ENCODE measurements at places on chromosomes 1 and 21.
A peak's percentile ranks its signal among the peaks of the same experiment; 100 is the strongest.

DNA sequence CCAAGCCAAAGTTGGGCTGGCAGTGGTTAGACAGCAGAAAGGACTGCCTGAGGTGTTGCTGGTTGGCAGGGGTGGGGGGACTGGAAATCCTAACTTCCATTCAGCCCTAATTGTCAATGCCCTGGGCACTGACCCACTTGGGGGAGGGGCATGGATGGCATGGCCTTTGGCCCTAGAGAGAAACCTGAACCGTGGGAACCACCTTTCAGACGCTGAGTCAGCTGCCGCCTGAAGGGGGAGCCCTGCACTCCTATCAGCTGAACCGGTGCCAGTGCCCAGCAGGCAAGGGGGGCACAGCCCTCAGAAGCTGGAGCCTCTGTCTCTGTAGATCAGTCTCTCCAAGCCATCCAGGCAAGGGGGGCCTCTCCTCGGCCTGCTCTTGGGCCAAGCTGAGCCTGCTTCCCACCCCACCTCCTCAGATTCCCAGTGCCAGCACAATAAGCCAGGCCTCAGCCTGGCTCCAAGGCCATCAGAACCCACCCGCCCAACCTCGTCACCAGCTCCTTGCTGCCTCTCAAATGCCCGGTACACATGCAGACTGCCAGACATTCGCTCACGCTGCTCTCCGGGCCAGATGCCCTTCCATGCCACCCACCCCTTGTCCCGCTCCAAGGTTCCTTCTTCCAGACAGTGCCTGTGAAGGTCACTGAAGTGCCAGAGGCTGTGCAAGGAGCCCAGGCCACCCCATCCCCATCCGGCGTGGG is 11.6 kb downstream of the TINAGL1 start:
- DNase-seq: peak; percentile 57

DNA sequence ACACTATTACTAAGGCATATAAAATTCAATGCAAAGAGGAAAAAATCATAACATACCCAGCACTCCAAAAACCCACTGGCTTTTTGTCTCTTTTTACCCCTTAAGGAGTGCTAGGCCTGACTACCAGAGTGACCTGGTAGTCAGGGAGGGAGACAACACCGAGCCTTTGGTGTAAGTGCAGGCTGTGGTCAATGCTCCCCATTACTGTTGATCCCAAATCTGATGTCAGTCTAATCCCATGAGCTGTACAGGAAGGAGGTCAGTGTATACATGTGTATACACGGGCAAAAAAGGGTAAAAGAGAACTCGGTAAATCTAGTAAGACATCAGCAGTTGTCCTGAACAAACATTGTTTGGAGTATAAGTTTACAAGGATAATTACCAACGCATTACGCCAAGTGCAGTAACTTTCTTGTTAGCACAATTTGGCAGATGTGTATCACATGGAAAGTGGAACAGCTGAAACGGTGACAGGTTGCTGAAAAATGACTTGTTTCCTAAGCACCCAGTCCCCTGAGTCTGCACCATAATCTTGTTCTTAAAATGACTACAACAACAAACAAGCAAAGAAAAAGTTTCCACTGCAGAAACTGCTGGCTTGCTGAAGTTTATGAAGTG is 217.9 kb downstream of the KCNH1 start:
- no peak for DNase-seq

GRCh38 chr1:90162216-90162615 is 167.3 kb downstream of the ZNF326 start:
- DNase-seq: peak; percentile 7

DNA sequence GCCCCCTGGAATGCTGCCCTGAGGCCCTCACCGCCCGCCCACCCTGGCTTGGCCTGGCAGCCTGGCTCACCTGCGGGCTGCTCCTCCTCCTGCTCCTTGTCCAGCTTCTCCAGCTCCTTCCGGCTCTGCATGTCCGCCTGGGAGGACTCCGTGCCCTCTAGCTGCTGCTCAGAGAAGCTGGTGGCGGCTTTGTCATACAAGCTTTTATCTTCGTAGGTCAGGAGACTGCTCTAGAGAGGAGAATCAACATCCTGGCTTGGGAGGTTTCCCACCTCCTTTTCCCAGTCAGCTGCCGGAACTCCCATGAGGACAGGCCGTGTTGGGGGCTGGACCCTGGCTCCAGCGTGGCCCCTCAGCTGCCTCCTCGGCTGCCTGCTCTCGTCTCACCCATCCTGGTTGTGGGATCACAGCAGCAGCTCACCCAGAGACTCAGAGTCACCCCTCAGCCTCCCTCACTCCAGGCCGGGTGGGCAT is 36.6 kb upstream of the TMEM52 start:
- DNase-seq: no peak

GRCh38 chr1:204286315-204286714 is 72.5 kb upstream of the GOLT1A start:
- no peak for DNase-seq

- no peak for DNase-seq
Observed at GRCh38 chr1:93283496-93283895, 62.2 kb upstream of the DR1 start.

GRCh38 chr21:40049931-40050290 is 182.7 kb downstream of the PCP4 start:
- DNase-seq: peak; percentile 1

DNA sequence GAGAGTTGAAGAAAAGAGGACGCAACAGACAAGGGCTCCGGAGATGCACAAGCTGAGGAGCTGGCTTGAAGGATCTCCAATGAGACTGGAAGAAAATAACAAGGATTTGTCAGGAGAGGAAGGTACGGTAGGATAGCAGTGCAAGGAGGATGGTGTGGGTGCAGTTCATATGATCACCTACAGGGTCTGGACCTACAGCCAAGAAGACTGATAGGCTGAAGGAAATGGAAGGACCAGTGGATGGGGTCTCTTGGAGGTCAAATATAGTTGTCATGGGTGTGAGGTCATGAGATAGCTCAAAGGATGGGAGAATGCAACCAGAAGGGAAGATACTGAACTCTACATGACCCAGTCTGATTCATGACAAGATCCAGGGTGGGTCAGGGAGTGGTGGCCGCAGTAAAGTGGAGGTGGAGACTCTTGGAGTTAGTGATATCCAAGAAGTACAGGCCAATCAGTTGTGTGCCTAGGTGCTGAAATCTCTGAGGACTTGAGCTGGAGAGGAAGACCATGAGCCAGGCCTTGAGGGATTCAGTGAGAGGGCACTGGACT is 15.3 kb upstream of the KANK4 start:
- DNase-seq: no peak

- DNase-seq: peak; percentile 65
Observed at GRCh38 chr1:75985827-75986226, 53.6 kb upstream of the ASB17 start.

GRCh38 chr1:201795066-201795465 is 33.9 kb upstream of the IPO9 start:
- DNase-seq: peak; percentile 22

- DNase-seq: peak; percentile 84
Observed at GRCh38 chr1:17287130-17287776, 20.7 kb upstream of the PADI4 start.

DNA sequence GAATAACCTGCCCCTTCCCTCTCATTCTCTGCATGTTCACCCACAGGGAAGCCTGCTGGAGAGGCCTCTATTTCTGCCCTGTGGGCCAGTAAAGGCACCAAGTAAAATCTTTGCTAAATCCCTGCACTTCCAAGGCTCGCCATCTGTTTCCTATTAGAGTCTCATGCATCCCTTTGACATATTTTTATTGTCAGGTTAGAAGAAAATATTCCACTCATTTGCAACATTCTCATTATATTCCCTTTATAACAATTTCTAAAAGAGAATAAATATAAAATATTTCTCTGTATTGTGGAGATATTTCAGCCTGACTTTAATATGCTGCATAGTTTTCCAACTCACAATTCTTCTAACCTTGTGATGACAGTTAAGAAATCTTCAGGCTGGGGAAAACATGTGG is 340.4 kb upstream of the VAMP3 start:
- no peak for DNase-seq

DNA sequence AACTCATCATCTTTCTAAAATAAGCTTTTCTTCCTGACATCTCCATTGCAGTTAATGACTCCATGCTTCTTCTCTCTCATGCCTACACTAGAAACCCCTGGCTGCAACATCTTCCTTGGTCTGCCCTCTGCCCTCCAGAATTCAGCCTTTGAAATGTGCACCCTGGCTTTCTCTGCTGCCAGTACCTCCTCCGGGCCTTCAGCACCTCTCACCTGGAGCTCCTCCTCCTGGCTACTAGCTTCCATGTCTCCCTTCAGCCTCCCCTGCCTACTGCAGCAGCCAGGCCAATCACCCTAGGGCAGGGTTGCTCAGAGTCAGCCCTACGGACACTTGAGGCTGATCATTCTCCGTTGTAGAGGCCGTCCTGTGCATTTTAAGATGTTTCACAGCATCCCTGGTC is 18.3 kb downstream of the SUSD4 start:
- DNase-seq: no peak

GRCh38 chr1:100377590-100378361 is 25.5 kb downstream of the CDC14A start:
- DNase-seq: no peak

- no peak for DNase-seq
Observed at GRCh38 chr1:17970757-17971156, 136.8 kb upstream of the IGSF21 start.

GRCh38 chr1:232428036-232428645 is 201.8 kb downstream of the SIPA1L2 start:
- no peak for DNase-seq

GRCh38 chr1:1847061-1847850 is 43.6 kb downstream of the GNB1 start:
- DNase-seq: no peak

DNA sequence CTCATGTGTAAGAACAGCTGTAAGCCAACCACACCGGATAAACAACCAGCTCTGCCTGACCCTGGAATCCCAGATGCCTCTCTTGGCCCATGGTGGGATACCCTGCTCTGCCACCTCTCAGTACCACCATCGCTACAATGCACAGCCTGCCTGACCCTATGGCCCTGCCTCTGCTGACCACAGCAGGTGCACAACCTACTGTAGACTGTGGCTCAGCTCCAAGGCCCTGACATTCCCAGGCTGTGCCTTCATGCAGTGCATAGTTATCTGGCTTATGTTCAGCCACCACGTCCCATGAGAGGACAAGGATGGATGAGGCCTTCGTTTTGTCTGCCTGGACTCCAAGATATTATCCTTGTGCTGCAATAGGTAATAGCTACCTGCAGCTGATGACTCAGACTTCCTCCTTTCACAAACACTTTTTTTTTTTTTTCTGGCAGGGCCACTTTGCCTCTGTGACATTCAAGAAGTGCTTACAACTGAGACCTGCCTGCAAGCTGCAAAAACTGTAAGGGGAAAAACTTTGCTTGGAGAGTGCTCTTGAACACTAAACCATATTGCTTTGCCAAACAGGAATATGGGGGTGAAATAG is 177.7 kb downstream of the URB2 start:
- DNase-seq: peak; percentile 48

GRCh38 chr1:184595596-184595995 is 159.1 kb downstream of the EDEM3 start:
- DNase-seq: peak; percentile 50

- peak; percentile 58 for DNase-seq
Observed at GRCh38 chr1:179034720-179035119, 9.0 kb downstream of the FAM20B start.

DNA sequence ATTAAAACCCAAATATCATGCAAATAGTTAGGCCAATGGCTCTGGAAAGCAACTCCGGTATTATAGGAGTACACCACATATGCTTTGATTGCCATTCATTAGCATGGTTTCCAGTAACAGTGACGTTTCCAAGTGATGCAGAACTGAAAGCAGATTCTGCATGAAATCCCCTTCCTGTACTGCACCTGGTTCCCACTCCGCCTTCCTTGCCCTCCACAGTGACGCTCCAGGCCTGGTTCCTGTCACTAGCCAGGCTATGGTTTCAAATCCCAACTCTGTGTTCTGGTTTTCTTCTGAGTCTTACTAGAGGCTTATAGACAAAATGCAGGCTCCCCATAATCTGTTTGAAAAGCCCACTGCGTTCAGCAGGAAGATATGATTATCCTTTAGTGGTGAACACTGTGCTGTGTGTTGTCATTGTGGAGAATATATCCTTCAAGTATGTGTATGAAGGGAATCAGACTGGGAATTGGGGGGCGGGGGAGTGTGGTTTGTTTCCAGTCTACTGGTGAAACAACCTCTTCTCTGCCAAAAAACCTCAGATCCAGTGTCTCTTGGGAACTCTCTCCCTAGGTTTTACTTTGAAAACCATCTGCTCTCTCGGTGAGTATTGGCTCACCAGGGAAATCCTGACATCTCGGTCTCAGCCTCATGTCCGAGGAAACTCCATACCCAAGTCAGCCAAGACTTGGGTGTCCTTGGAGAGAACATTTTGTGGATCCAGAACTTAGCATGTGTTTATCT is 78.7 kb downstream of the TYW3 start:
- DNase-seq: no peak

DNA sequence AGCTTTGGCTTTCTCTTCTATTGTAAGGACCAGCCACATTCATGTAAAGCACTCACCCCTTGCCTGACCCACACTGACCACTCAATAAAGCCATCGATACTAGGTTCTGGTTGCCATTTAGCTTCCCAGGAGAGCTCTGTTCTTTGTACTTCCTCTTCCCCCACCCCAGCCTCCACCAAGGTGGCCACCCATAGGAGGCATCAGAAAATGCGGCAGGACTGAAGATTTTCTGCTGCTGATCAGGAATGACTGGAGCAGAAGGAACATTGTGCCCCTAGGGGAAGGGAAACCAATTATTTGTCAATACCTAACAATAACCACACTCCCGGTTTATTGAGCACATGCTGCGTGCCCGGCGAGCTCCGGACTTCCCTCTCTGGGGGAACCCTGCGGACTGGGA is 5.2 kb upstream of the SMIM12 start:
- no peak for DNase-seq

GRCh38 chr1:109914587-109915240 is 4.1 kb downstream of the CSF1 start:
- no peak for DNase-seq

DNA sequence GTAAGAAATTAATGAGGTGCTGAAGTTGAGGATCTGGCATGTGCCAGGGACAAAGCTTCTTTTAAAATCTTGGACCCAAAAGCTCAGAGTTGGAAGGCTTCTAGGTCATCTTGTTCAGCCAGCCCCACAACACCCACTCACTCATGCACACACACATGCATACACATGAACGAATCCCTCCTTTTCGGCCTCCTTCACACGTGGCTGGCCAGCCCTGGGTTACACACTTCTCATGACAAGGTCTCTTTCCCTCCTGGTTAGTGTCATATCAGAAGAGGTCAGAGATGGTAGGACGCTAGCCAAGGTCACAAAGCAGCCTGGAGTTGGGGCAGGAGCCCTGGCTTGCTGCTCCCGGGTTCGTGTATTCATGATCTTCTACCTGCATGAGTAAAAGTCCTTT is 6.9 kb downstream of the DMBX1 start:
- DNase-seq: no peak

GRCh38 chr1:85027242-85027983 is 20.9 kb downstream of the MCOLN3 start:
- peak; percentile 39 for DNase-seq

GRCh38 chr1:202688401-202688800 is 21.9 kb downstream of the SYT2 start:
- DNase-seq: no peak

DNA sequence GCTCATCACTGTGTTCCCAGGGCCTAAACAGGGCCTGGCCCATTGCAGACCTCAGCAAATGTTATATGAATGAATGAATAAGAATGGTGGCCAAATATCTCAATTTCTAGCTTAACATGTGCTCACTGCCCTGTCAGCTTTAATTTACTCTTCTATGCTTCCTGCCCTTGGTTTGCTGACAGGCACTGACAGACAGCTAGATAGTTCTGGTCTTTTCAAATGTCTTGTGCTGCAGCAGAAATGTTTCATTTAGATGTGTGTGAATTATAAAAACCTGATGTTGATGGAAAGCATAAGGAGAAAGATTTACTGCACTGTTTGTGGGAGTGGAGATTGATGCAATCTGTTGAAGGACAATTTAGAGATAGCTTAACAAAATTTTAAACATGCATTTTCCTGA is 48.9 kb downstream of the LPAR3 start:
- DNase-seq: no peak

All from renal cortical epithelial cell (primary cell).